ENCODE measurements at places on chromosomes 4 and X. TPM values are rescaled to one million over a fixed set of nuclear protein-coding genes. Genes with fewer than 3 reads are reported as not detected.

The SPACA5 gene
- not detected for total RNA-seq

The RAB40AL gene
- total RNA-seq: 0.93 TPM

The MAGEA3 gene
- not detected for total RNA-seq

The SUPT20HL2 gene
- not detected for total RNA-seq

The MTMR8 gene
- total RNA-seq: 2.1 TPM

The CT45A8 gene
- not detected for total RNA-seq

The SASH3 gene
- not detected for total RNA-seq

The USP17L25 gene
- total RNA-seq: not detected

The NXF3 gene
- total RNA-seq: not detected

All from thoracic aorta endothelial cell (primary cell).